ENCODE measurements at places on chromosomes 4 and X.
A peak's percentile ranks its signal among the peaks of the same experiment; 100 is the strongest.

GRCh38 chr4:150090836-150091235 lies 12.6 kb downstream of the DCLK2 start:
- no peak for DNase-seq

GRCh38 chr4:124711471-124712371 lies 811 bp downstream of the ANKRD50 start:
- DNase-seq: peak; percentile 0

- peak; percentile 36 for DNase-seq
Measured at GRCh38 chr4:75940692-75941253, at the start of gene NAAA. Gene NAAA (minus strand): TSS chr4:75941013. CDS start chr4:75940949, 64 bp downstream.

- DNase-seq: no peak
Measured at GRCh38 chr4:173537613-173538147, 7.7 kb upstream of the HAND2 start.

DNA sequence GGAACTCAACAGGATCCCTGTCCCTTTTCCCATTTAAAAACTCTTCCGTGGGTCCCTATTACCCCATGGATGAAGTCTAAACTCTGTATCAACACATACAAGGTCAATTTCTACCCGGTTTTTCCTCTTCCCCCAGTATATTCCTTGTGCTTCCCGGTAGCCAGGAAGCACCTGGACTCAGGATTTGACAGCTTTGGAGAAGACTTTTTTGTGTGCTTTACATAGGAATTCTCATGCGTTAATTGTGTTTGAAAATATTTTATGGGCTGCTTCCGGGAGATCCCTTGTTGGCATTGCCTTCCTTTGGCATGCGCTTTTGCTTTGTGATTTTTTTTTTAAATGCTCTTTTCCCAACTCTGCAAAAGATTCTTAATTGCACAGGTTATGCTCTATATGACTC lies 7.2 kb downstream of the SMS start:
- no peak for DNase-seq

- no peak for DNase-seq
Measured at GRCh38 chrX:27251369-27251768, 211.8 kb downstream of the PPP4R3C start.
